ENCODE measurements at places on chromosomes 4 and X. TPM values are rescaled to one million over a fixed set of nuclear protein-coding genes. Genes with fewer than 3 reads are reported as not detected.

DNA sequence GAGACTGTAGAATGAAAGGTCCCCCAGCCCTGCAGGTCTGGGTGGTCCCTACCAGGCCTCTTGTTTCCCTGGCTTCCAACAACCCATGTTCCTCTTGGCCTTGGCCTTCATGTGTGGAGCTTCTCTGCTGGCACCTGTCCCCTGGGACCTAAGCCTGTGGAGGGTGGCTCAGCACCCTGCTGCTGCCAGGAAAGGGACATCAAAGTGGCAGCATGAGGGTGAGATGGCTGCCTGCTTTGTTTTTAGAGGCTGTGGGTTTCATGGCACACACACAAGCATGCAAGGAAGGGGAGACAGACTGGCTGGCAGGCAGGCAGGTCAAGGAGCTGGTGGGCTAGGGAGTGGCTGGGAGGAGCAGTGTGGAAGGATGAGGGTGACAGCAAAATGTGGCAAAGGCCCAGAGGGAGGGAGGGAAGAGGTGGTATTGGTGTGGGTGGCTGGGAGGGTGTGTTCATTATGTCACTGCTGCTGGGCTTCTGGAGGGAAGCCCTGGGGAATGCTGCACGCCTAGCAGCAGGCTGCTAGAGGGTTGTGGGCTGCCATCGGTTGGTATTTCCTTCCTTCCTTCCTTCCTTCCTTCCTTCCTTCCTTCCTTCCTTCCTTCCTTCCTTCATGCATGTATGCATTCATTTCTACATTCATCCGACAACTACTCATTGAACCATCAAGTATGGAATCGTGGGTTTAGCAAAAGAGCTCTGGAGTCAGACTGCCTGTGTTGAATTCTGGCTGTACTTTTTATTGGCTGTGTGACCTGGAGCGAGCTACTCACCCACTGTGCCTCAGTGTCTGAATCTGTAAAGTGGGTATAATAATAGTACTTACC is 128.7 kb upstream of the PJA1 start:
- DNase-seq = no peak

DNA sequence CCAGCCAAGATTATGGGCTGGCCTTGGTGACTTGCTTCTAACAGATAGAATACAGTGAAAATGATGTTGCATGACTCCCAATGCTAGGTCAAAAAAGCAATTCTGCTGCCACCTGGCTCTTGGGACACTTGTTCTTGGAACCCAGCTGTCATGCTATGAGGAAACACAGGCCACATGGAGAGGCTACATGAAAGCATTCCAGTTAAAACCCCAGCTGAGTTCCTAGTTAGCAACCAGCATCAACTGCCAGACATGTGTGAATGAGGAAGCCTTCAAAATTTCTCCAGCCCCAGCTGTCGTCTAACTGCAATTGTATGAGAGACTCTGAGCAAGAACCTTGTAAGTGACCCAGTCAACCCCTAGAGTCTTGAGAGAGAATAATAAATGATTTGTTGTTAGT is 105.2 kb upstream of the FGF16 start:
- DNase-seq = peak; percentile 9

DNA sequence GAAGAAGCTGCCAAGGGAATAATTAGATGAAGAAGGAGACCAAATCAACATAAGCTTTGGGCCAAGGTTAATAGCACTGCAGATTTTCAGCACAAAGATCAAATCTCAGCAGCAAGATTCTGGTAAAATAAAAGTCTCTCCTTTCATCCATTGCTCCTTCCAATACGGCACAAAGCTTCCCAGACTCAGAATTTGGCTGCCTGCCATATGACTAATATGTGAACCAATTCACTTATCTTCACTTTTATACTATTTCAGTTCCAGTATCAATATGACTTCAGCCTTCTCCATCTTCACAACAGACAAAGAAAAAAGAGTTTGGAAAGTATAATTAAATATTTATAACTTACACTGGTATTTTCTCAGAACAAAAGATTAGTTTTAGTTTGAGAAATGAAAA is 978.3 kb upstream of the GRID2 start:
- DNase-seq = peak; percentile 4

Gene SOWAHB
- 4.2 TPM for total RNA-seq

Gene PDHA1
- total RNA-seq = 98.9 TPM

DNA sequence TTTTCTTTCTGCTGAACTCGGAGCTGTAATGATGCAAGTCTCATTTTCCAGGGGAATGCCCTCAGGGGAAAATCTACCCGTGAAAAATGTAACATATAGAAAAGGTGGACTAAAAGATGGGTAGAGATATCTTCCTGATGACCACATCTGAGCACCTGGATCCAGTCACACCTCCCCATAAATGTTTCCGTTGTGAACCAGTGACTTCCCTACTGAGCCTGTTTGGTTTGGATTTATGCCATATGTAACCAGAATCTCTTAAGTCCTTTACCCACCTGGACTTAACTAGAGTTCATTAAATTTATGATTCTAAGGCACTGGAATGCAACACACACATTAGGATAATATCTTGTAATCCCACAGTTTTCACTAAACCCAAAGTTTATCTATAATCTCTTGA is 171.1 kb downstream of the ZNF330 start:
- no peak for DNase-seq

GRCh38 chr4:69360271-69360670 is 80.0 kb downstream of the UGT2B28 start:
- DNase-seq = peak; percentile 0

Gene XPNPEP2
- total RNA-seq = 1.9 TPM

DNA sequence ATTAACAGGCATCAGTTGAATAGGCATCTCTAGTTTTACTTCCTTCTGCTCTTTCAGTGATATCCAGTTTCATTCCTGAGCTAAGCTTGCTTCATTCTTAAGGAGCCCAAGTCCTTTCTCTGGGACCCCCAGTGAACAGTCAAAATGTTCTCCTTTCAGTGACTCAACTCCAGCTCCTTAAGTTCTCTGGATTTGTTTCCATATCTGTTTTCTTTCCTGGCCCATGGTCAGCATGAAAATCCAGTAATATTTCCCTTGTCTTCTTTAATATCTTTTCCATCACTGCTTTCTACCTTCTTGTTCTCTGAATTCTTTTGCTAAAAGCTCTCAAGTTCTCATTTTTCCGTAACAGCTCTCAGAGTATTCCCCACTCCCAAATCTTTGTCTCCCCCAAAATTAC is 25.5 kb downstream of the ADGRL3 start:
- DNase-seq = no peak

Gene TEX11
- not detected for total RNA-seq

GRCh38 chr4:71974681-71975080 is 57.1 kb upstream of the NPFFR2 start:
- no peak for DNase-seq

DNA sequence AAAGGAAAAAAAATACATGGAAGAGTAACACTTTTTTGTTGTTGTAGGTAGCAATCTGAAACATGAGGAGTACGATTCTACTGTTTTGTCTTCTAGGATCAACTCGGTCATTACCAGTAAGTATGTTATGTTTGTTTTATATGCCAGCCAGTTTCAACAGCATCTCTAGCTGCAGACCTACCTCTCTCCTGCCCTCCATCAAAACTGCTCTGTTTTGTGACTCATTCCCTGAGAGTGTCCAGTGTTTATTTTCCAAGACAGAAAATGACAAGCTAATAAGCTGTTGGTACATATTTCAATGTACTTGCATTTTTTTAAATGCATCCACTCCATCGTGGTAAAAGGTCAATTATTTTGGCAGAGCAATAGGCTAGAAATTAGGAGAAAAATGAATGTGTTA is 347 bp downstream of the AMTN start:
- DNase-seq = no peak

Gene ITM2A
- total RNA-seq = 36.2 TPM

DNA sequence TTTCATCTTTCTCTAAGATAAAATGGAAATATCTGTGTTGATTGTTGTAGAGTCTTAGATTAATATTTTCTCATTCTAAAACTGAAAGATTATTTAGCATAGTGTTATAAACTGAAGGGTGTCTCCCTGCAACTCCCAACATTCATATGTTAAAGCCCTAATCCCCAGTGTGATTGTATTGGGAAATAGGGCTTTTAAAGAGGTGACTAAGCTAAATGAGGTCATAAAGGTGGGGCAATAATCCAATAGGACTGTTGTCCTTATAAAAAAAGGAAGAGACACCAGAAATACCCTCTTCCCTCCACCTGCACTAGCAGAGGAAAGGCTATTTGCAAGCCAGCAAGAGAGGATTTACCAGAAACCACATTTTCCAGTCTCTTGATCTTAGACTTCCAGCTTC is 1626.4 kb downstream of the C4orf33 start:
- no peak for DNase-seq

GRCh38 chr4:158884280-158884679 is 115.5 kb downstream of the FNIP2 start:
- no peak for DNase-seq

Gene GDPD2
- not detected for total RNA-seq

Gene TMEM154
- 18.9 TPM for total RNA-seq

Gene GPC3
- 270 TPM for total RNA-seq

DNA sequence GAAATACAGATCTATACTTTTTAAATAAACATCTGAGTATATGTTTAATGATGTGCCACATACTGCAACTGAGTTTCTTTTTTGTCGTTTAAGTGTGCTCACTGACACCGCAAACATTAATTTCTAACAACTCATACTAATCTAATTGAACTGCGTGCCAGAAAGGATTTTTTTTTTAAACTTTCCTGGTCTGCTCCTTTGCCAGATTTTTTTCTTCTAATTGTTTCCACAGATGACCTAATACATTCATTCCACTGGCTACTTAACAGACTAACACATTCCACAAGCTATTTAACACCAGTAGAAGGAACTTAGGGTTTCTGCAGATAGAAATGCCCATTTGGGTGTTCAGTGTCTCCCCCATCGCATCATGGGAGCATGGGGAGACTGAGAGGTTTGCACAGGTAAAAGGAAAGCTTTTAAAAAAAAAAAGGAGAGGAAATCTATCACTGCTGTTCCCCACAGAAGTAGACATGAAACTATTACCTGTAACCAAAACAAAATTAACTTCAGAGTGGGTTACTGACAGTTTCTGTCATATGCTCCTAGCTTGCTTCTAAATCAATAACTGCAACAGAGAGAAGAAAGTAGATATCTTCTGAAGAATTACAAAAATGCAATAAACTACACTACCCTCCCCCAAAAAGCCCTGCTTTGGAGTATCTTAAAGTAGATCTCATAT is 31.6 kb downstream of the SH3KBP1 start:
- DNase-seq = no peak

DNA sequence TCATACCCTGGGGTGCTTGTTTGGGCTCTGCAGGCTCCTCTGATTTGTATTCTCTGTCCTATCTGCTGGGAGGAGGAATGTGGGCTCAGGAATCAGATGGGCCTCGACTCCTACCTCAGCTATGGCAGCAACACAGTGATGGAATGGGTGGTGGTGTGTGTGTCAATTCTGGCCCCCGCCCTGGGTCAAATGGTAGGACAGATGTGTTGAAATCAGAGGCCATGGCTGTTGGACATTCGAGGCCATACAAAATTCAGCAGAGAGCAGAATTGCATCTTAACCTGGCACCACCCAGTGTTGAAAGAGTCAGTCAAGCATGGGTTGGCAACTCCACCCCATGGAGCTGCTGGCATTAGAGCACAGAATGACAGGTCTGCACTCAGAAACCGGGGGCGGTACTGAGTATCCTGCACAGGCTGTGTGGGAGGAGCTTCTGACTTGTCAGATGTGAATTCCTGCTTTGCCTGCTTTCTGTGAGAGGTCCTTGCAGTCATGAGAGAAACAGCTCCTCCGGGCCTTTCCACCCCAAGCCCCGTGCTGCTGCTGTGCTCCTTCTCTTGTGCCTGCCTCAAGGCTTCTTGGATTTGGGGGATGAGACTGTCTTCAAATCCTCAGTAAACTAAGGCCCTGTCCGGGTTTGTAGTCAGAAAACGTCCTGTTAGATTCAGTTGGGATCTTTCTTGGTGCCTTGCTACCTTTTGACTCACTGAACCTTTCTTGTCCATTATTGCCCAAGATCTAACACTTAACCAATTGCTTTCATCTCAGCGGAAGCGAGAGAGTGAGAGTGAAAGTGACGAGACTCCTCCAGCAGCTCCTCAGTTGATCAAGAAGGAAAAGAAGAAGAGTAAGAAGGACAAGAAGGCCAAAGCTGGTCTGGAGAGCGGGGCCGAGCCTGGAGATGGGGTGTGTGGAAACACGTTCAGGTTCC is 13.0 kb downstream of the DKC1 start:
- no peak for DNase-seq

DNA sequence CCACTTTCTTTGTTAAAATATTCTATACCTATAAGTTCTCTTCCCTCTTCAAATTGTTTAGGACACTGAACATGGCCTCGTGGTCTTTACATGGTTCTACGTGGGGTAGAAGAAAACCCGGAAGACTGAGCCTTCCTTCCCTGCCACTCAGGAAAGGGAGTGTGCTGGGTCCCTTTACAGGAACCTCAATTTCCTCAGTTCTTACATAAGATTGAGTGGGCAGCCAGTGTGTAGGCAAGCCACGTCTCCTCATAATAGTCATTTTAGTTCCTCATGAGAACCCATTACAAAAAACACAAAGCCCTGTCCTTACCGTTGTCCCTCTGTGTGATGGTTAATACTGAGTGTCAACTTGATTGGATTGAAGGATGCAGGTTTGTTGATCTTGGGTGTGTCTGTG is 28.7 kb upstream of the SMIM10L2A start:
- no peak for DNase-seq

DNA sequence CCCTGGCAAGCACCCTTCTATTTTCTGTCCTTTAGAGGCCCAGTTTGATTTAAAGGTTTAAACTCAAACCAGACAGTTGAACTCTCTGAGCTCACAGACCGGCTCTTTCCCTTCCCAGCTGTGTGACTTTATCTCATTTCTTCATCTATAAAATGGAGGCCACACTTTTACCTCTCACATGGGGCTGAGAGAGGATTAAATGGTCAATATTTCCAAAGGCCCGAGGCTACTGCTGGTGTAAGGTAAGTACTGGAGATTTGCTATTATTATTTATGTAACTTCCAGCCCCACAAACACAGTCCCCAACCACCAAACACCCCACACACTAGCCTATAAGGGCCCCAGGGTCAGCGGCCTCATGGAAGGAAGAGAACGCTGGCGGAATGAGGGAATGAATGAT is 13.6 kb upstream of the CYTL1 start:
- no peak for DNase-seq

GRCh38 chr4:8900588-8900987 is 28.9 kb upstream of the HMX1 start:
- DNase-seq = no peak

Gene CYTL1
- 0.40 TPM for total RNA-seq

Gene FAM90A26
- not detected for total RNA-seq

DNA sequence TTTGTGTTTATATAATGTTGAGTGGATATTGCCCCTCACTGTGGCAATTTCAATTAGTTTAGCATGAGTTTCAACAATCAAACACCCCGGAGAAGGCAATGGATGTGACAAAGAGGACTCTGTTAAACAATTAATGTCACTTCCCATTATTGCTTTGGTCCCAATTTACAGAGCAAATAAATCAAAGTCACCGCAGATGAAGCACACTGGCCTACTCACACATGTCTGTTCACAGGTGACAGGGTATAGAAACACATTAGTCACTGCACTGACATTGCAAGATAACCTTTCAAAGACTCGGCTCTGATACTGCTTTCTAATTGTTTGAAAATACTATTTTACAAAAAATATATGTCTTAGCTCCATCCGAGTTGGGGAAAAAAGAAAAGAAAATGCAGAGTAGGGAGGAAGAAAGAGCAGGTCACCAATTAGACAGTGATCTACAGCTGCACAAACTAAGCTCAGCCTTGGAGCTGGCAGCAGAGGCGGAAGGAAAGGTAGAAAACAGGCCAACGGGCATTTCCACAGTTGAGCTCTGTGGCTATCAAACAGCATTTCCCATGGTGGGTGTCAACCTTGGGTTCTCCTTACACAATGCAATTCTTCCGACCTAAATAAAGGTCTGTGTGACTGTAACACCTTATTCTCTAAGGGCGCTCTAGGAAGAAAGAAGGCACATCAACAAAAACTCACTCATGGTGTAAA is 53.9 kb downstream of the PPARGC1A start:
- no peak for DNase-seq

Gene TMEM255A
- total RNA-seq = 0.80 TPM

Gene SH3TC1
- 41.7 TPM for total RNA-seq
